NCI-H187 treated with DMSO at 0.1 percent for 48 hours (cell line): ENCODE measurements at places on chromosomes 1 and 21.

DNA sequence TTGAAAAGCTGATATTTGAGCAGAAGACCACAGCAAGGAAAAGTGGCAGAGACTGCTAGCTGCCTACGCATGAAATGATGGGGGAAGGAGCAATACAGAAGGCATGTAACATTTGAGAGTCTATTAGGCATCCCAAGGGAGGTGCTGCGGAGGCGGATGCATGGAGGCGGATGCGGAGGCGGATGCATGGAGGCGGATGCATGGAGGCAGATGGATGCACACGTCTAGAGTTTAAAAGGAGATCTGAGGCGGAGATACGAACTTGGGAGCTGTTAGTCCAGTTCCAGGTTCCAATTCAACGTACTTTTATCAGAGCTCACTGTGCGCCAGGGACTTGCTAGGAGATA lies 744 bp upstream of the DDX20 start:
- no peak for DNase-seq

DNA sequence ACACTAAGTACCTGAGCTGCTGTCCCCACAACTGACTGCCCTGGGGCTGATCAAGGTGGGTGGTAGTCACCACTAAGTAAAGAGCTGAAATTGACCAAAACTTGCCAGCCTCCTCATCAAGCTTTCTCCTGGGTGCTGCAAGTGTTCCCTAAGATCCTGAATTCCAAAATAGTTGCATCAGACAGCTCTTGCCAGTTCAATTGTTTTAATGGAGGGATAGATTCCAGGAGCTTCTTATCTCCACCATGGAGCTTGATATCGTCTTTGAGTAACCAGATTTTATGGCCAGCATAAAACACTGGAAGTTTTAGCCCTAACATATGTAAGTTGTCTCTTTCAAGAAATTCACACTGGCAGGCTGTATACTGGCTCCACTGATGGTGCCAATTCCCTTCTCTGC lies 90.3 kb downstream of the NID1 start:
- no peak for DNase-seq

DNA sequence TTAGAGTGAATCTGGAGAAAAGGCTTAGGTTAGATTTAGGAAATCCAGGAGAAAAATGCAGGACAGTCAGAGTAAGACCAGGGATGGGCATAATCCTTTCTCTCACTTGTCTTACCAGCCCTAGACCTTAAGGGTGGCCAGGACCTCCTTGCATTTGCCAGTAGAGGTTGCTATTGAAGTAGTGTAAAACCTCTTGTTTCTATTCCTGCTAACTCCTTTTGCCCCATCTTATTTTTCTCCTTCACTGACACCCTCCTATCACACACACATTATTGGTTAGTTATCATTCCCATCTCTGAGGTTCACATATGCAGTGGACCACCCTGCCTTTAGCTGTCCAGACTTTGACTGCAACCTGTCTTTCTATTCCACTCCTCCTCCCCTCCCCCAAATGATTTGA lies 75.0 kb upstream of the MACF1 start:
- DNase-seq = no peak

DNA sequence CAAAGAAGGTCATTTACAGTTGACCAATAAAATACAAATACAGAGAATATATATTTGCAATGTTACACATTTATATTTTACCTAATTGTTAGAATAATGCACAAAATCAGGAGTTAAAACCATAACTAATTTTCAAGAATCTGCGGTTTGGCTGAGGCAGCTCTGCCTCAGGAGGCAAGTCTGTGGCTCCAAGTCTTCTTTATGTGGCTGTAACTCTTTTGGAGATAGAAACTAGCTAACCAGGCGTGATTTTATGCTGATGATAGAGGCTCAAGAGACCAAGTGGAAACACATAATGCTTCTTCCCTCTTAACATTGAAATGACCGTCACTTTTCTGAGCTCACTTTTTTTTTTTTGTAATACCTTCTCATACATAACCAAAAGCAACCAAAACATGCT lies 744.7 kb upstream of the CXADR start:
- DNase-seq = no peak

DNA sequence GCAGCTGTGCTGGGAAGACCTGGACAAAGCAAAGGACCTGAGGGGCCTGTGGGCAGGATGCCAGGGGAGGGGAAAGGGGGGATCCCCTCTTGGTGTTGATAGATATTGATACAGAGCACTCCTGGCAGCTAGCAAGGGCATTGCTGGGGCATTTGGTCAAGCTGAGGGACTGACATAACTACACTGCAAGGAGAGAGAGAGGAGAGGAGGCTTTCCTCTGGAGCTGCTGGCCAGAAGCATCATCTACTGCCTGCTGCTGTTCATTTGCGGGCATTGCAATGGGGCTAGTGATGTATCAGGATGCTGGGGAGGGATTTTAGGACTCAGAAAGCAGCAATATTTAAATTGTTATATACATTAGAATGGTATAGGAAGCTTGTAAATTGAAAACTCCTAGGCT lies 142.0 kb downstream of the ZNF648 start:
- no peak for DNase-seq

DNA sequence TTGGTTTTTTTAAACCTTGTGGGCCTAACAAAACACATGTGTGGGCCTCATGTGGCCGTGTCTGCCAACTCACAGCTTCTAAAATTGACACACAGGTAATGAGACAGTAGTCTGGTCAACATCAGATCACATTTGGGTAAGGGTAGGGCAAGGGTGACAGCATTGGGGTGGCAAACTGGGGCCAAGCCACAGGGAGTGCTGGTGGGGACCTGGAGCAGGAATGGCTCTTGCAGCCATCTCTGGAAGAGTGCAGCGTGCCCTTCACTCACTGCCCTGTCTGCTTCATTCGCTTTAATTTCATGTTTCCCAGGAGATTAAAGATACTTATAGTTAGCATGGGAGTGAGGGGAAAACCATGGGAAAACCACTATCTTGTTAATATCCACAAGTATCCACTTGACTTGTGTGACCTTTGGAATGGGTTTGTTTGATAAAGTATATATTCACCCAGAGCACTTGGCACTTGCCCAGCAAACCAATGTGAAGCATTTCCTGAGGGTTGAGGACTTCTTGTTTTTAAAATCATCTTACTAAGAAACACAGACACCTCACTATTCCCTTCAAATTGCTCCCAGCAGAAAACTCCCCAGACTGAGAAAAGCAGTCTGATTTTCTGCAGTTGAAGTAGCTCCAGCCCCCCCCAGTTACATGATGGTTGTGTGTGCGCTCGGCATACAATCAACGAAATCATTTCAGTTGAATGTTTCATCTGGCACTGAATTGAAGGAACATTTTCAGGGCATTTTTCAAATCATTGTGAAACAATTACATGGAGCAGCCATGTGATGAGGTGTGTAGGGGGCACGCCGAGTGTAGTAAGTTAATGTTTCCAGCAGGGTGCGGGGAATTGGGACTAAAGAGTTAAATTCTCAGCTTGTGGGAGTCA lies 175.7 kb downstream of the VPS13D start:
- DNase-seq = no peak

- no peak for DNase-seq
These were observed 19.7 kb upstream of the EPS8L3 start for GRCh38 chr1:109783436-109783835.

- DNase-seq = no peak
These were observed 4.6 kb upstream of the ZNF678 start for GRCh38 chr1:227558732-227559262.

DNA sequence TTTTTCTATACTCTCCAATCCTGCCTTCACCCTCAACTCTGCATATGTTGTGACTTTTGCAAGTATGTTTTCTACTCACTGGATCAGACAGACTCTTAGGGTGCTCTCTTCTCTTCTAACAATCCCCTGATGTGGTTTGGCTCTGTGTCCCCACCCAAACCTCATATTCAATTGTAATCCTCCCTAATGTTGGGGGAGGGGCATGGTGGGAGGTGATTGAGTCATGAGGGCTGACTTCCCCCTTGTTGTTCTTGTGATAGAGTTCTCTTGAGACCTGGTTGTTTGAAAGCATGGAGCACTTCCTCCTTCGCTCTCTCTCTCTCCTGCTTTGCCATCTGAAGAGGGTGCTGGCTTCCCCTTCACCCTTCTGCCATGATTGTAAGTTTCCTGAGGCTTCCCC lies 148.9 kb upstream of the IGSF21 start:
- no peak for DNase-seq

DNA sequence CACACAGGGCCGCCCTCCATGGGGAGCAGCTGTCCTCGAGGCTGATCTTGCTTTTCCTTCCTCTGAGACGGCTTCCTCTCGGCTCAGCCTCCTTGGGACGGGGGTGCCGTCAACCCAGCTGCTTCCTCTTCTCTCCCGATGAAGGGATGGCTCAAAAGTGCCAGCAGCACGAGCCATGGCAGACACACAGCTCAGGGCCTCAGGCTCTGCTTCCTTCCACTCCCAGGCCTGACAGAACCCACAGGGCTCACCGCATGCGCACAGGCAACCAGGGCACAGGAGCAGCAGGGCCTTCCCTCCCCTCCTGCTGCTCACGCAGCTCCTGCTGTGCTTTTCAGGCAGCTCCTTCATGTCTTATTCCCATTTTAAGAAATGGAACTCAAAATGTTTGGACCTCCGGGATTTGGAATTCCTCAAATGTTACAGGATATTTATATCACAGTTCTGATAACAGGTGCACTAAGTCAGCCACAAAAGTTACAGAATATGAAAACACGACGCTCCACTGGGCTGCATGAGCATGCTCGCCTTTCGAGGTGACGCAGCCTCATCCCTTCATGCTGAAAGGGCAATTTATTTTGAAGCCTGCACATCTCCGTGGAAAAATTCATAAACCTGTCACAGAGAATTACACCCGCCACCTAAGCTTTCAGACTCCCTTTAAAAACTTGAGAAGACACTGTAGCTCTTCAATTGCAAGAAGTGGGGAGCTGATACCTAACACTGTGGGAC lies 84.4 kb downstream of the HSF2BP start:
- no peak for DNase-seq

DNA sequence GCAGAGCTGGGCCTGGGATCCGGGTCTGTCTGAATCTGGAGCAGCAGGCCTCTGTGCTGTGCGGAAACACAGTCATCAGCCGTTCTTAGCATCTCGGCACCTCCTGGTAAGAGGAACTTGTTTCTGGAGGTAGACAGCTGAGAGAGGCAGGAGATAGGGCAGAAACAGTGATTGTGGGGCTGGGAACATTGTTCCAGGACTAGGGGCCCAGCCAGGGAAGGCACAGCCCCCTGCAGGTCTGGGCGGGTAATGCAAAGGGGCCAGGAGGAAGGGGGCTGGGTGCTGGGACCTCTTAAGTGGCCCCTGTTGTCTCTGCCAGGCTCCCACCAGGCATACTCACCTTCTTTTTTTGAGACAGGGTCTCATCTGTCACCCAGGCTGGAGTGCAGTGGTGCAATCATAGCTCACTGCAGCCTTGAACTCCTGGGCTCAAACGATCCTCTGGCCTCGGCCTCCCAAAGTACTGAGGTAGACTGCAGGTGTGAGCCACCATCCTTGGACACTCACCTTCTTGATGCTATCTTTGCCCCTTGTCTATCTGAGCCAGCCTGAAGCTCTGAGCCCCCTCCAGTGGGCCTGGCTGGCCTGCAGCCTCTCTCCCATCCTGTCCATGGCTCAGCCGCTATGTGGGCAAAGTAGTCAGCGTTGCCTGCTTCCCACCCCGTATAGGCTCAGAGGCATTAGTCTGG lies 134.3 kb upstream of the ZBTB40 start:
- no peak for DNase-seq
